Sigmoid colon (tissue), 7 donors: ENCODE measurements at places on chromosomes 4 and X. TPM values are rescaled to one million over a fixed set of nuclear protein-coding genes. Genes with fewer than 3 reads are reported as not detected.

Gene BEX5
- total RNA-seq = 2.3 TPM

DNA sequence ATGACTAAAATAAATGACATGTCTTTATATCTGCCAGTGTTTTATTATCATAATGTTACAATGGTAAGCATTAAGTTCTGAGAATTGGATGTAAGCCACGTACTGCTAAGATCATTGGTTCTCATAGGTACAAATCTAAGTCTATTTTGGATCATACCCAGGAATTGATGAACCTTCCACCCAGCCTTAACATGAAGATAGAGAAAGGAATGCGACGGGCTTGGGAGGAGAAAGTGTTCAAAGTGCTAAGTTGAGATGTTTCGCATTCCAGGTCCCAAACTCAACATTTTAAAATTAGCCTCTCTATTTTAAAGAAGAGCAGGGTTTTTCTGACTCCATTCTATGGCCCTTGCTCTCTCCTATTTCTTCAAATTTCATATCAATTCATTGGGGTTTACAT, 54.9 kb upstream of the FRAS1 start:
- no peaks in the 10 kb centered on the region for H3K36me3 ChIP-seq
- no peak overlapping the region for H3K4me3 ChIP-seq
- no peaks in the 10 kb centered on the region for H3K4me1 ChIP-seq
- H3K27me3 ChIP-seq = no peaks in the 10 kb centered on the region
- no peak overlapping the region for H3K27ac ChIP-seq
- DNase-seq = no peak

DNA sequence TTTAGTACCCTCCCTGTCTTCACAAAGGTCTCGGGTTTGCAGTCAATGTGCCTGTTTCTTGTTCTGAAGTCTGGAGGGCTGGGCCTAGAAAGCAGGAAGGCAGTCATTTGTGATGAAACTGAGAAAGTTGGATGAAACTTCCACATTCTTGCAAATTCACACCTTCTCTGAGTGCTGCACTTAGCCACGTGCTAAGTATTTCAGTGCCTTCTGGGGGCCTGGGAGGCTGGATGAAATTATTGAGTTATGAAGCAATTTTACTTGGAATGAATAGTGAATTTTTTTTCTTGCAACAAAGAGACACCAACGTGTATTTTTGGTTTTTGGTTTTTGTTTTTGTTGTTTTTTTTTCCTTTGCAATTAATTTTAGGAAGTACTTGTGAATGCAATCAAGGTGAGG, 71.2 kb downstream of the MSX1 start:
- no peaks in the 10 kb centered on the region for H3K27me3 ChIP-seq
- no peak overlapping the region for H3K27ac ChIP-seq
- DNase-seq = no peak
- no peaks in the 10 kb centered on the region for H3K4me1 ChIP-seq

DNA sequence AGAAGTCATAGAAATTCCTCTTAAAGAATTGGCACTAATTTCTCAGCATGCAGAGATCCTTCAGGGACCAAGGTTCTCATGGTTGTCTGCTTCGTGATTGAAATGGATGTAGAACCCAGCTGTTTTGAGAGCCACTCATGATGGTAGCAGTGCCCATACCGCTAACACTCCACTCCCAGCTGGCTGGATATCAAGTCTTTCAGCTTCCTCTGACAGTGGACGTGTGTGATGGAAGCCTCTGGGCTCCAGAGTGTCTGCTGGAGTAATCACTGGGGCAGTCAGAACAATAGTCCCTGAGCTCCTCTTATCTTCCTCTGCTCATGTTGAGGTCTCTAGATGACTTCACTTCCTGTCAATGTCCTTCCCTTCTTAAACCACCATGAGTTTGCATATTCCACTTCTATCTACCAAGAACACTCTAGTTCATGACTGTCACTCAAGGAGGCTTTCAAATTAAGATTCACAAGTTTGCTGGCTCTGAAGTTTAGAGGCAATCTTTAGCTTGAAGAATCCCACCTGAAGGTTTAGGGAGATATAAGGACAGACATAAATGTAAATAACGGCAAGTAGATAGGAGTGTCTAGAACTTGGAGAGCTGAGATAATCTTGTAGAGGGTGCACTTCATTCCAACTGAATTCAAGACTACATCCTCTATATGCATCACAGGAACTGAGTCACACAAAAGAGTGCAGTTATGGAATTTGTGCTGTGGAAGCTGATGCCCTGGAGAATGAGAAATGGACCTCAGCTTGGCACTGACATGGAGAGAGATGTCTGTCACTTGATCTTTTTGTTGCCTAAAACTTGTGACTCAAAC, 64.5 kb upstream of the WDR1 start:
- no peak for DNase-seq
- H3K27ac ChIP-seq = no peak overlapping the region
- no peaks in the 10 kb centered on the region for H3K27me3 ChIP-seq

- H3K27ac ChIP-seq = peak overlapping the region; percentile 90
- H3K27me3 ChIP-seq = no peaks in the 10 kb centered on the region
- H3K36me3 ChIP-seq = no peaks in the 10 kb centered on the region
- peak overlapping the region; percentile 77 for H3K4me3 ChIP-seq
- H3K4me1 ChIP-seq = no peaks in the 10 kb centered on the region
- DNase-seq = no peak
These were observed 1.2 kb downstream of the FAM241A start for GRCh38 chr4:112146502-112146813.

DNA sequence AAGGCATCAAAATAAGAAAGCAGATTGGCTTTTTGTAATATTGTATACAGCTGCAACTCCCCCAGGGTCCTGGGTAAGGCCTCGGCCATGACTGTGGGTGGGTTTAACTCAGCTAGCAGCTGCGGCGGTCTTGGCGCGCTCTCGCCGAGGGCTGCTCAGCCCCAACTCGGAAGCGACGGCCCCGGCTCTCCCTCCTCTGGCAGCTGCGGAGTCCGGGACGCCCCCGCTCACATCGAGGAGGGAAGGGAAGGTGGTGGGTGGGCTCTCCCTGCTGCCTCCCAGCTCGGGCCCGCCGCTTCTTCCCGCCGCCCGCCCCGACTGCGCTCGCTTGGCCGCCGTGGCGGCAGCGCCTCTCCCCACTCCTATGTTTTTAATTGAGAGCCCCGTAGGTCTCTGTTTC, 51.2 kb downstream of the GPR50 start:
- DNase-seq = no peak
- no peak overlapping the region for H3K27ac ChIP-seq
- H3K4me3 ChIP-seq = no peak overlapping the region
- no peaks in the 10 kb centered on the region for H3K36me3 ChIP-seq
